CD4-positive, alpha-beta T cell treated with Interleukin-4 for 4 hours (primary cell): ENCODE measurements at places on chromosomes 6 and 20.

DNA sequence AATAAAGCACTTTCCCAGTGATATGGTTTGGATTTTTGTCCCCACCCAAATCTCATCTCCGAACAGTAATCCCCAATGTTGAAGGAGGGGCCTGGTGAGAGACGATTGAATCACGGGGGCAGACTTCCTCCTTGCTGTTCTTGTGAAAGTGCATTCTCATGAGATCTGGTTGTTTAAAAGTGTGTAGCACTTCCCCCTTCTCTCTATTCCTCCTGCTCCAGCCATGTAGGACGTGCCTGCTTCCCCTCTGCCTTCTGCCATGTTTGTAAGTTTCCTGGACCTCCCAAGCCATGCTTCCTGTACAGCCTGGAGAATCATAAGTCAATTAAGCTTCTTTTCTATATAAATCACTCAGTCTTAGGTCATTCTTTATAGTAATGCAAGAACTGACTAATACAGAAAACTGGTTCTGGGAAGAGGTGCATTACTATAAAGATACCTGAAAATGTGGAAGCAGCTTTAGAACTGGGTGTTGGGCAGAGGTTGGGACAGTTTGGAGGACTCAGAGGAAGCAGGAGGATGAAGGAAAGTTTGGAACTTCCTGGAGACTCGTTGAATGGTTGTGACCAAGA, 7.4 kb downstream of the EPM2A start:
- DNase-seq = no peak

DNA sequence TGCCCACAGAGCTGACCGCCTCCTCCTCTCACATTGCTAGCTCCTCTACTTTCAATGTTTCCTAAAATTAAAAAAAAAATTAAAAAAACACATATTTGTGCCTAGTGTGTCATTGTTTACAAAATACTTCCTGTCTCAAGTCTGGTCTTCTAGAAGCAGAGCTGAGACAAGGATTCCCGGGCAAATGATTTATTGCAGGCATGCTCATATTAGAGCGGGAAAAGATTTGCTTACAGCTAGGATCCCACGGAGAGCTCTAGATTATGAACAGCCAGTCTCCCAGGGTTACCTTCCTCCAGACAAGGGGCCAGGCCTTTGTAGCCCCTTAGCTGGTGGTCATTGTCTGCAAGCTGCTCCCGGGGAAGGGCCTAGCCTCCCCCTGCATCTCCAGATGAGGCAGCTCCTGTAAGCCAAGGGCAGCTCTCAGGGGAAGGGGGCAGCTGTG, 9.4 kb downstream of the PACSIN1 start:
- DNase-seq = no peak

- peak; percentile 90 for DNase-seq
Measured at GRCh38 chr6:52670502-52671409, at the start of gene TMEM14A. Gene TMEM14A, plus strand, starts transcription at chr6:52671113. Its CDS starts 5,990 bp downstream, at chr6:52677103.

DNA sequence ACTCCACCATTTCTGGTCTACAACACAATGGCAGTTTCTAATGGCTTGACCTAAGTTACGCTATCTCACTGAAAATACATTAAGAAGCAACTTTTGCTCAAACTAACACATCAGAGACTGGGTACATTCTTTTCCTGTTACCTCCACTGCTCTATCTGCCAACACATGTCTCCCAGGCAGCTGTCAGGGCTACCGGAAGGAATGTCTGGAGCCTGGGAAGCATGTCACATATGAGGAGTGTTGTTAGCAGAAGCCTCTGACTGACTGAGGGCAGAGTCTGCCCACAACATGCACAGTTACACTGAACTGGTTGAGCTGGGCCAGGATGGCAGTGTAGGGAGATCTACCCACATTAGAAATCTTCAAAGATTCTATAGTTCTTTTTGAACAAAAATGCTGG, 264.5 kb downstream of the KIF16B start:
- no peak for DNase-seq

DNA sequence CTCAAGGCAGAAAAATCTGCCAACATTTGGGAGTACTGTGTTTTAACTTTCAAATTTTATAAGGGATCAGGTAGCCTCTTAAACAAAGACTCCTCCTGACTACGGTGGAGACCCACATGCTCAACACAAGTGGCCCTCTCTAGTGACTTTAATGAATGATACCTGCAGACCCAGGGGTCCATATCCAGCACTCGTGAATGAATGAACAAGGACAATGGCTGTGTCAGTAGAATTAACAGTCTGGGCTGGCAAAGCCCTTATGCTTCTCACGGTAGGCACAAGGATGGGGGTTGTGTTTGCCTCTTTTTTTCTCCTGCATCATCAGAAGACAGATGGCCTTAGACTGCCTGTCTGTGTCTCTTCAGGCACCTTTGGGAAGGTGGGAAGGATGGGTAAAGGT, 112.6 kb upstream of the TRAF3IP2 start:
- DNase-seq = no peak

DNA sequence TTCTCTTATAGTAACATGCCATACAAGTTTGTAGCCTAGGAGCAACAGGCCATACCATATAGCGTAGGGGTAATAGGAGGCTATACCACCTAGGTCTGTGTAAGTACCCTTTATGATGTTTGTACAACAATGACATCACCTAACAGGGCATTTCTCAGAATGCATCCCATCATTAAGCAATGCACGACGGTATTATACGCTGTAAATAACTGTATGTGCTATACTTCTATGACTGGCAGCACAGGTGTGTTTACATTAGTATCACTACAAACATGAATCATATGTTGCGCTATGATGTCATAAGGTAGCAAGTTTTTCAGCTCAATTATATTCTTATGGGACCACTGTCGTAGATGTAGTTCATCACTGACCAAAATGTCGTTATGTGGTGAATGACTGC, 31.0 kb downstream of the ADNP start:
- no peak for DNase-seq

GRCh38 chr20:58976061-58976730, 4.9 kb upstream of the NELFCD start:
- DNase-seq = no peak

DNA sequence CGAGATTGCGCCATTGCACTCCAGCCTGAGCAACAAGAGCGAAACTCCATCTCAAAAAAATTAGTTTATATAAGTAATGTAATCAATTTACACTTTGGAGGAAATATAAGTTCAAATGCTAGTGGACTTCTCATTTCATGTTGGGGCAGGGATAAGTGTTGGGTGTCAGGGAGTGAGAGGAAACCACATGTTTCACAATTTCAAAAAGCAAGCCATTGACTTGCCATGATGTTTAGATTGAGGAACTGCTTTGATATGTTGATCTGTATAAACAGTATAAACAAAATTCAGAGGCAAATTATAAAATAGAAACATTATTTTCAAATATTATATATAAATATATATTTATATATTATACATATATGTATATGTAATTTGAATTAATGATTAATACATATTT, 42.7 kb downstream of the FILIP1 start:
- no peak for DNase-seq

GRCh38 chr6:119673741-119674140, 324.2 kb upstream of the MAN1A1 start:
- no peak for DNase-seq

GRCh38 chr6:41256383-41256782, 28.2 kb downstream of the TREML4 start:
- no peak for DNase-seq

DNA sequence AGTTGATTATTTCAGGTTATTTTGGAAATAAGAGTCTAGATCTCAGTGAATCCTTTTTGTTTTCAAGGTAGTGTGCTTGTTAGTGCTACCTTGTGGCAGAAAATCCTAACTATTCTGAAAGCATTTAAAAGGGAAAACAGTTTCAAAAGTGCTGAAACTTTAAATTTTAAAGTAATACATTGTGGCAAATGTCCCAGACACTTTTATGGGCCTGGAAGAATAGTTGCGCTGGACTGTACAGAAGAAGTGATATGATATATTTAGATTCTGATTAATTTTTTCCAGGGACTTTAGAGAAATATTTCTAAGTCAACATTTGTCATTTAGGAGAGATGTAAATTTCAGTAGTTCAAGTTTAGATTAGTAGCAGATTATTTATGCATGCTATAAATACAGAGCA, 96.7 kb upstream of the BMP5 start:
- DNase-seq = no peak

GRCh38 chr20:22946596-22946995, 88.5 kb upstream of the SSTR4 start:
- no peak for DNase-seq

- DNase-seq = no peak
Measured at GRCh38 chr6:124870611-124871459, 91.4 kb upstream of the RNF217 start.
